Cortex of kidney (tissue), 1 donor: ENCODE measurements at places on chromosomes 1 and 21.

DNA sequence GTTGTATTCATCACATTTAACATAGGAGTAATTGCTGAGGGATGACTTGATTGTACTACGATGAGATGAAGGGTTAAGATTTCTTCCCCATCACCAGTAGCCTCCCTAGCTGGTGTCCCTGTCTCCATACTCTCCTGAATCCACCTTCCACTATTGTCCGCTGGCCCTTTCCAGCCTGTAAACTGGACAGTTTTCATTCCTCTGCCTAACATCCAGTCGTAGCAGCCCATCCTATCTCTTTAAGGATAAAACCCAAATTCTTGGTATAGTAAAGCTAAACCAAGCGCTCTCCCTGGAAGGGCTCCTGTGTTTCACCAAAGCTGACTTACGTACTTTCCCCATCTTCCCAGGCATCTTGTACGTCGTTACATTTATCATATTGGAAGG lies 670 bp downstream of the COX20 start:
- no peak for DNase-seq

GRCh38 chr1:236002025-236002390 lies 62.9 kb downstream of the NID1 start:
- DNase-seq, result no peak

DNA sequence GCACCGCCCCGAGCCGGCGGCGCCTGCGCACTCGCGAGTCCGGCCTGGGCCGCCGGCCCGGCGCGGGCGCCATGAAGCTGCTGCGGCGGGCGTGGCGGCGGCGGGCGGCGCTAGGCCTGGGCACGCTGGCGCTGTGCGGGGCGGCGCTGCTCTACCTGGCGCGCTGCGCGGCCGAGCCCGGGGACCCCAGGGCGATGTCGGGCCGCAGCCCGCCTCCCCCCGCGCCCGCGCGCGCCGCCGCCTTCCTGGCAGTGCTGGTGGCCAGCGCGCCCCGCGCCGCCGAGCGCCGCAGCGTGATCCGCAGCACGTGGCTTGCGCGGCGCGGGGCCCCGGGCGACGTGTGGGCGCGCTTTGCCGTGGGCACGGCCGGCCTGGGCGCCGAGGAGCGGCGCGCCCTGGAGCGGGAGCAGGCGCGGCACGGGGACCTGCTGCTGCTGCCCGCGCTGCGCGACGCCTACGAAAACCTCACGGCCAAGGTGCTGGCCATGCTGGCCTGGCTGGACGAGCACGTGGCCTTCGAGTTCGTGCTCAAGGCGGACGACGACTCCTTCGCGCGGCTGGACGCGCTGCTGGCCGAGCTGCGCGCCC lies at the start of gene B3GALT6:
Gene B3GALT6, plus strand, starts transcription at position 30 of the 588 bp plus-strand sequence. Its CDS starts 42 bp downstream, at position 72.
- DNase-seq, result no peak

- DNase-seq, result no peak
These were observed 18.4 kb upstream of the FRRS1 start for GRCh38 chr1:99784809-99785255.

DNA sequence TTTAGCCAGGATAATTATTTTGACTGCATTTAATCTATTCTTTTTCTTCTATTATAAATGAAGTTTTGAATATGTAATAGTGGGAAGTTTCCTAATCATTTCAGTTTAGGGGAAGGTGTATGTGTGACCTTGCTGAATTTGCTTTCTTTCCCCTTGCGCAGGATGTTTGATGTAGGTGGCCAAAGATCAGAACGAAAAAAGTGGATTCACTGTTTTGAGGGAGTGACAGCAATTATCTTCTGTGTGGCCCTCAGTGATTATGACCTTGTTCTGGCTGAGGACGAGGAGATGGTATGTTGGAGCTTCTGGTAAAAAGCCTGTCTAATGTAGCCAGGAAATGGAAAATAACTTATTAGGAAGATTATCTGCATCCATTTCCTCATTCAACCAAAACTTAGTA lies 33.4 kb downstream of the GNAT2 start:
- DNase-seq, result no peak

DNA sequence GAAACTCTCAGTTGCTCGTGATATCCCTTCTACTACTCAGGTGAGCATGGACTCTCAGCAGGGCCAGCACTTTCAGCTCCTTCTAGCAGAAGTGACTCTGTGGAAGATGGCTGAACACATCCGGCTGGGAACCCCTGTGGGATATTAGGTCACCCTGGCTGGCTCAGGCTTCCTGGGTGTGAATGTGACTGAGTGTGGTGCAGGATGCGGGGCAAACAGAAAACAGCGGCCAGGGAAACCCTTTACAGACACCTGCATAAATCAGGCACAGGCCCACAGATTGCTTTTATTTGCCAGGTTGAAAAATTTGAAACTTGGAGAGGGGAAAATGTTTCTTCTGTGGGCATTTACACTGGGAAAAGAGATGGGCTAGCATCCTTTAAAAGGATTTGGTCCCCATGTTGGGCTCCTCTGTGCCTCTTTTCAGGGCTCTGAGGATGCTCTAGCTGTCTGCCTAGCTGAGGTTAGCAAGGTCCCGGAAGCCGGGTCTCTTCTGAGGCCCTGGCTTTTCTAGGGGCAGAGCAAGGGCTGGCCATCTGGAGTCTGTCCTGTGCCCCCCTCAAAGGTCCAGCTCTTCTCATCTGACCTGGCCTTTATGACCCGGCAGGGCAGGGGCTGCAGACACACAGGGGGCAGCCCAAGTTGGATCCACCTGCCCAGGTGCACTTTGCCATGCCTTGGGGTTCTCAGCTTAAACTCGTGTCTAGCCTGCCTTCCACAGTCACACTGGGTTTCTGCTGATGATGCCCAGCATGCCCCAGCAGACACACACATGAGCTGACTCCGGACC lies 243.0 kb downstream of the SIPA1L2 start:
- no peak for DNase-seq
